CD4-positive, alpha-beta T cell treated with Interleukin-15 for 1 hour (primary cell): ENCODE measurements at places on chromosomes 6 and 20.

GRCh38 chr20:8805737-8806442, 263.0 kb upstream of the PLCB4 start:
- DNase-seq = no peak

- no peak for DNase-seq
Measured at GRCh38 chr6:105926318-105926717, 159.8 kb upstream of the PRDM1 start.

- DNase-seq = no peak
Measured at GRCh38 chr6:41325446-41326066, 9.9 kb upstream of the NCR2 start.

GRCh38 chr6:70527071-70527737, 39.5 kb upstream of the SDHAF4 start:
- DNase-seq = no peak

DNA sequence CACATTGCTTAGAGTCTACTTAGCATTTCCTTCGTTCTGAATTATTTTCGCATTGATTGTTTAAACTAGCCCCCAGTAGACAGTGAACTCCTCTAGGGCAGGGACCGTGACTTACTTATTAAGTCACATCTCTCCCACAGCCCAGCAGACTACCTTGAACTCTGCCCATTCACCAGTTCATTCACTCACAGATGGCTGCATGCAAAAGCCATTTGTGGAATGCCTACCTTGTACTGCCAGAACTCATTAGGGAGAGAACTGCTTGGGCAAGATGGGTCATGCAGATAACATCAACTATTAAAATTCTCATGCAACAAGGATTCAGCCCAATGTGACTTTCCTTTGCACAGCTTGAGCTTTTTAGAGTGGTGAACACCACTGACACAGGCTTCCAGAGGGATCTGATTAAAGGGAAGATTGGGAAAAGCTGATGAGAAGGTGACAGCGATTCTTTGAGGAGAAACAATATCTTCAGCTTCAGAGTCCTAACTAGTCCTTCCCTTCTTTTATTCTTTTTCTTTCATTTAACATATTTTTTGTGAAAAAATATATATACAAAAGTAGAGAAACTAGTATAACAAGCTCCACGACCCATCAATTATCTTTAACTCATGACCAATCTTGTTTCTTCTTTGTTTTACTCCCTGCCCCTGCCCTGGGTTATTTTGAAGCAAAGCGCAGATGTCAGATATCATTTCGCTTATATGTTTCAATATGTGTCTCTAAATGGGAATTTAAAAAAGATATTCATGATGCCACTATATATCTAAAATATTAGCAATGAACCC, 273.9 kb downstream of the CDC5L start:
- DNase-seq = no peak

DNA sequence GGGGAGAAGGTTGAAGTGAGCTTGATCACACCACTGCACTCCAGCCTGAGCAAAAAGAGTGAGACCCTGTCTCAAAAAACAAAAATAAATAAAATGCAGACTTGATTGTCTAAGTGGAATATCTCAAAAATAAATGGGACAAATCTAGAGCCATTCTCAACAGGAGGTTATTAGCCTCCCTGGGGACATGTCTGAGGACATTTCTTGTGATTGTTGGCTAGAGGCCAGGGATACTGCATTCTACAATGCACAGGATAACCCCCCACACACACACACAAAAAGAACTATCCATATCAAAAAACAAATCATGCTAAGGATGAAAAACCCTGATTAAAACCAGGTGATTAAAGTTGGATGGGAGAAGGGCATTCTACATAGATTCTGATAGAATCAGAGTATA, 37.5 kb downstream of the FAM217A start:
- DNase-seq = no peak

DNA sequence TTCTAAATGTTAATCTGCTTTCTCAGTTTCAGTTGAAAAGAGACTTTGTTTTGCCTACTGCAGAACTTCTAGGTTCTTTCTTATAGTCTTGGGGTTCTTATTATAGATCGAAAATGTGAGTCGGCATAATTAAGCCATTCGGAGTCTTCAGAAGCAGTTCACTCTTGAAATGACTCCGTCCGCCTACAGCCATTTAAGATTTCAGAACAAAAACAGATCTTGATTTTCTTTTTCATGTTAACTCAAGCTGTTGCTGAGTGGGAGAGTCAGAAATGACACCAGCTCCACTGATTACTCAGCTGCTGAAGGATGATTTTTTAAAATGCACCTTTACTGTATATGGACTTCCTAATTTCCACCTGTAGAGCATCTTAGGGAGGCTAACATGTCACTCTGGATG, 15.9 kb downstream of the PRDM1 start:
- DNase-seq = no peak

DNA sequence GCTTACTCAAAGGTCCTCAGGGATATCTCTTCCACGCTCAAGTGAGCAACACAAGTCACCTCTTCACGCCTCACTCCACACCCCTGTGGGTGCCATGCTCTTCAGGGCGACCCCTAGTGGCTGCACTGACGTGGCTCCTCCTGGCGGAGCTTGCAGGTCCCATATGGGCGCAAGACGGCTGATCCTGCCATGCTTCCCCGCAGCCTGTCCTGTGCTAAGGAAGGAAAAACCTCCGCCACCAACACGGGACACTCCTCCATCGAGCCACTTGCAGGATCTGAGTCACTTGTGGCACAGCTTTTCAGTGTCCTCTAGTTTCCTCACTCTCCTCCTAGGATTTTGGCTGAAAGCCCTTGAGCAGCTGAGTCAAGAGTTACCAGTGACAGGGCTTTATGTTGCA, 90.7 kb downstream of the KHDC1L start:
- DNase-seq = no peak

DNA sequence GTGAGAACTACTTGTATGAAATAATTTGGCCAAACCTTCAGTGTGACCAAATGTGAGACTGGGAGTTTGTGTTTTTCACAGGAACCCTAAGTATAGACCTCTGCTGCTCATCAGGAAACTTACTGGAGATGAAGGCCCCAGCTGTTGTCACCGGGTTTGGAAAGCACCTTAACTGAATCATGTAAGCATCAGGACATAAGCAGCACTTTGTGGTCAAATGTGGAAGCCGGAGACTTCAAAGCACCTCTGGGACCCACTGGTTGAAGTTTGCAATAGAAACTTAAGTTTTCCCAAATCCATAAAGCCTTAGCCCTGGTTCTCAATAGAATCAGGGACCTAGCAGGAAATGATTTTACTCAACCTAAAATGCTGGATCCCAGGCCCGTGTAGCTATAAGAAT, 14.3 kb downstream of the TTPAL start:
- DNase-seq = no peak
